ENCODE measurements at places on chromosomes 1 and 21.

- no peak for DNase-seq
These were observed 4.2 kb upstream of the PTPN22 start for GRCh38 chr1:113875714-113876113.

DNA sequence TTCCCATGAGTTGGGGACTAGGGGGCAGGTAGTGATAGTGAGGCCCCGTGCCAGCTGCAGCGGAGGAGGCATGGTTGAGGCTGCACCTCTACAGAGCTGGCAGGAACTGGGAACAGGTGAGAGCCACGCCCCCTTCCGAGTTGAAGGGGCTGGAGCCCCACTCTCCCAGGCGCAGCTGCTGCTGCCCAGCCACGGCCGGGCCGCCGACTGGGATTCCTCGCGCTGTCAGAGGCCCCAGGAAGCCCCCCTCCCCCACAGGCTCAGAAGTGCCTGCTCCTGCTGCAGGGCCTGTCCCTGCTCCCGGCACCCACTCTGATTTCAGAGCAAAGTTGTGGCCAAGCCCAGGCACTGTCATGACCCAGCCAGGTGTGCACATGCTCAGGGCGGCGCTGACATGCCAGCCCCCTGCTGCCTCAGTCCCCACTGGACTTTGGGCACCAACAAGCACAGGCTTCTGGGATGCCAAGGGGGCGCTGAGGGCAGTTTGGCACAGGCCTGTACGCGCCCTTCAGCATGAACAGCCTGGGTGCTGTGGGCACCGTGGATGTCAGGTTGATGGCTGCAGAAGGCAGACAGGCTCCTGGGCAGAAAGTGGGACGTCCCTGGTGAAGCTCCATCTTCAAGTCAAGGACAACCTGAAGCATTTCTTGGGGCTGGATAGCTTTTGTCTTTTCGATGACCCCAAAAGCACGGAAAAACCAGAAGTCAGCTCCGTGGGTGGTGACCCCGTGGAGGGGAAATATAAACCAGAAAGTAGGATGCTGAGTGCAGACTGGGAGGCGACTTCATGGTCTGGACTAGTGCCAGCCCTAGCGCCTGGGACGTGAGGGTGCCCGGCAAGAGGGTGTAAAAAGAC, 121.5 kb downstream of the SIM2 start:
- DNase-seq = no peak

DNA sequence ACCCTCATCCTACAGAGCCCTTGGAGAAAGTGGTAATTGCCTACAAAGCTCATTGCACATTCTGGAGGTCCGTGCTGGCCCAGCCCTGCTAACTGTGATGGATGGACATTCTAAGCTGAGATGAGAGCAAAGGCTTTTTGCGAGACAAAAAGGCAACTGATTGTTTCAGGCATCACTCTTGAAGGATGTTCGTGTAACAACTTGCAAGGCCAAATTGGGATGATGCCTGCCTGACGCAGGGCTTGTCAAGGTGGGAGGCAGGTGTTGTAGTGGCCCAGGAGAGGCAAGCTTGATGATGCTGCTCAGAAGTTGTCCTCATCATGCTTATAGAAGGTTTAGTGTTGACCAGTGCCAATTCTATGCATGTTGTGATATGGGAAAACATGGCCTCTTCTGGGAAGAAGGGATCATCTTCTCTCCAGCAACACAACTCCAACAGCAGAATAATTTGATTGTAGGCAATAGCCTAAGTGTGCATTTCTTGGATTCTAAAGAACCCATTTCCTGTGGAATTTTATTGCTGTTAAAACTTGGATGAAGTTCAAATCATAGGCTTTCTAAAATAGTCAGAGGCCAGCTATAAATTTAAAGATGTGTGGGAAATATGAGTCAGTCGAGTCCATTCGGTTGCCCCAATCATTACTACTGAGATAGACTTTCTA, 102.5 kb upstream of the COA6 start:
- no peak for DNase-seq

DNA sequence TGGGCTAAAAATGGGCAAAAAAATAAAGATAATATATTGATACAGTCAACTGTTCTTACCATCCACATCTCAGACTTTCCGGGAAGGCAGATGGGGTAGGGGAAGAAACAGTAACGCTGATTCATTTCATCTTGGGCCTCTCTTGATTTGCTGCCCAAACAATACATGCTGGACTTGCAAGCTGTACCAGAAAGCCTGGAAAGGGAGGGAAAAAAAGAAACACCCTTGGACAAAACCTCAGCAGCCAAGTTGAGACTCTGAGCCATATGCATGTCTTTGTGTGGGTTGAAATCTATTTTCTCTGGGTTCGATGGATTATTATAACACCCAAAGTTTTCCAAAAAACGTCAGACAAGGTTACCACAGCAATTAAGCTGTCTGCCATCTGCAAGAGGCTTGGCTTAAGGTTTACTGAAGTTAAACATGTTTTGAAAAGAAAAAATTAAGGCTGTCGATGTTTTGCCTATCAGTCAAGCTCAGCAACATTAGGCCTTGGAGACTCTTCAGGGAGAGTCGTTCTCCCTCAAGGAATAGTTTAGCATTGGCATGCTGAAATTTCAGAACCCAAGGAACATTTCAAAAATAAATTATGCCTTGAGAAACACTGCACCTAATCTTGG, 71.2 kb downstream of the PSMG1 start:
- no peak for DNase-seq

- DNase-seq = no peak
These were observed 82.1 kb downstream of the ROR1 start for GRCh38 chr1:63855942-63856341.

- DNase-seq = no peak
These were observed 123.4 kb upstream of the CSF3R start for GRCh38 chr1:36605942-36606640.

DNA sequence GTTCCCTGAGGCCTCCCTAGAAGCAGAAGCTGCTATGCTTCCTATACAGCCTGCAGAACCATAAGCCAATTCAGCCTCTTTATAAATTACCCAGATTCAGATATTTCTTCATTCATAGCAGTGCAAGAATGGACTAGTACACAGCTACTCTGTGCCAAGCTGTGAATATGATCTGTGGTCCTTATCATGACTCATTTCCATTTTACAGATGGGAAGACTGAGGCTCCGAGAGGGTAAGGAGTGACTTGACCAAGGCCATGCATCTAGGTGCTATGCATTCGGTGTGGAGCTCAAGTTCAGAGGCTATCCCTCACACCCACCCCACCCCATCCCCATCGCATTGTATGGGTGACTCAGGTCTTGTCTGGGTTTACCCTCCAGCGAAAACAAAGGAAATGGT, 52.3 kb upstream of the DISP3 start:
- DNase-seq = no peak

DNA sequence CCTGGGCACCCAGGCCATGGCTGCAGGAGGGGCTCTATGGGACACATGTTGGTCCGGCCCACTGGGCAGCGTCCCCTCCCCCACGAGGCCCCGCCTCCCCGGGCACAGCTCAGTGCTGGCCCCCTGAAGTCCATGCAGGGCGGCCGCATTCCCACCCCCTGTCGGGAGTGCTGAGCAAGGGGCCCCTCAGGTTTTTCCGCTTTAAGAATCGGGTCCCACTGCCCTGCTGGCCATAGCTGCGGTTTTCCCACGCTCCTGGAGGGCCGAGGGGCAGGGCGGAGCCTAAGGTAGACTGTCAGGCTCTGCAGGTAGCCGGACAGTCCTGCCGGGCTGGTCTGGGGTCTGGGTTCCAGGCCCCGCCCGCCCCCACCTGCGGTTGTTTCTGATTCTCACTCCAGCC, 43.5 kb upstream of the CCDC27 start:
- no peak for DNase-seq

DNA sequence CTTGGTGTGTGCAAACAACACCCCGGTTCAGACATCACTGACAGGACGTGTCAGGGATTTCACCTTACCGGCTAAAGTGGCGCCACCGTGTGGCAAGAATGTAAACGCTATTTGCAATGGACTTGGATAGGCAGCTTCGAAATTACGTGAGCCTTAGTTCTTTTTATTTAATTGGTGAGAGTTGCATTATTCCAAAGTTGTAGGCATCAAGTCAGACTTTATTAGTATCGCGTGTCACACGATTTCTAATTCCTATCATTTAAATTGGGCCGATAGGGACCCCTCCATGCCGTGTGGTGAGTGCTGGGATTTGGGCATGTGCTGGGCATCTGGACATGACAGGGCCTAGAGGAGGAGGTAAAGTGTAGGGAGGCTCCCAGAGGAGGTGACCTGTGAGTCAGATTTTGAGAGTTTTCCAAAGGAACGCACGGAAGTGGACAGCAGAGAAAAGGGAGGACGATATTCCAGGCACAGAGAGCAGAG, 14.5 kb upstream of the CPT2 start:
- DNase-seq = peak; percentile 31

- DNase-seq = no peak
These were observed 37.8 kb downstream of the XCL1 start for GRCh38 chr1:168614235-168614634.

- DNase-seq = no peak
These were observed 45.5 kb downstream of the MAN1C1 start for GRCh38 chr1:25662061-25662460.

DNA sequence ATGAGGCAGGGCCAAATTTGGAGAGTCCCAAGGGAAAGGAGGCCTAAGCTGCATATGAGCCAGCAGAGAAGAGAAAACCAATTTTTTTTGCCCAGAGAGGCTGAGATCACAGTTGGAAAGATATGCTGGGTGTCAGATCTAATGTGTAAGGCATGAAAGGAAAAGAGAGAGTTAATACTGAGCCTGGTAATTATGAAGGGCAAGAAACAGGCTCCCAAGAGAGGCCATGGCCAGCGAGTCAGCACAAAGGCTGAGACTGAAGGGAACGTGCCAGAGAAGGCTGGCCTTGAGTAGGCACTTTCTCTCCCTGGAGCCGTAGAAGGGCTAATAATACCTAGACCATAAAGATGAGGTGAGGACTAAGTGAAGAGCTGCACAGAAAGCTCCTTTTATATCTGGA, 31.8 kb upstream of the BEND5 start:
- DNase-seq = no peak

- DNase-seq = no peak
These were observed 14.6 kb upstream of the TMEM61 start for GRCh38 chr1:54965624-54966340.

- no peak for DNase-seq
These were observed 103.8 kb downstream of the ADSS2 start for GRCh38 chr1:244347942-244348341.

GRCh38 chr1:44407430-44408211, 2.6 kb downstream of the RNF220 start:
- DNase-seq = no peak

GRCh38 chr1:2279817-2280216, 51.7 kb downstream of the SKI start:
- no peak for DNase-seq

DNA sequence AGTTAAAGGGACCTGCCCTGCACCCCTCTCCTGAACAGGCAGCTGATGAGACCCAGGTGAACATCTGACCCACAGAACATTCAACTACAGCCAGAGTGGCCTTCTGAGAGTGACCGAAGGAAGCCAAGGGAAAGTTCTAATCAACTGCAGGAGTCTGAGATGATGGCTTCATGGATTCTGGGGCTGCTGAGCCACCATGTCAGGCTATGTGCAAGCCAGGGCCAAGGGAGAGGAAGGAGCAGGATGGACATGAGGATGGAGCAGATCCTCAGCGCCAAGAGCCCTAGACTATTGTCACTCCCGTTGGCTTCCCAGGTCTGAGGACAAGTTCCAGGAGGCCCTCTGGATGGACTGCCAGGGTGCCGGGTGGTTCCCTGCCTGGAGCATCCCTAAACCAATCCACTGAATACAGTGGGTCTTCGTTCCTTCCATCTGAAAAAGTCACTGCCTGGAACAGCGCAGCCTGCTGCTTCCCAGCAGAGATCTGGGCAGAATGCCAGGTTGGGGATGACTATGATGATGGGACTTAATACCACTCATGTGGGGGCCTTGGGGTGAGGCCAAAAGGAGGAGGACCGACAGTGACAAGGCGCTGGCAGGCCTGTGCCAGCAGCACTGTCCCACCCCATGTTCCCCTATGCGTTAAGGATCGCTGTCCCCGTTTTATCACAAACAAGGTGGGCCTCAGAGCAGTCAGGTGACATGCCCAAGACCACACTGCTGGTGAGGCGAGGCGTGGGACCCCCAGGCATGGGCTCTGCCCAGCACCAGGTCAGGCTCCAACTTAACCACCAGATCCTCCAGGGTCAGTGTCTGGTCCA, 19.8 kb downstream of the SPOCD1 start:
- no peak for DNase-seq

GRCh38 chr1:84726593-84727499, 36.6 kb upstream of the SSX2IP start:
- no peak for DNase-seq

- no peak for DNase-seq
These were observed 1077.3 kb downstream of the KCNT2 start for GRCh38 chr1:195530961-195531360.

- no peak for DNase-seq
These were observed 152.7 kb upstream of the RUNX1 start for GRCh38 chr21:35201799-35202198.

GRCh38 chr1:116676291-116676690, 8.8 kb upstream of the IGSF3 start:
- no peak for DNase-seq

GRCh38 chr21:38277501-38278131, 20.8 kb downstream of the KCNJ15 start:
- DNase-seq = no peak

GRCh38 chr1:54017979-54018378, at the start of gene LDLRAD1:
Gene LDLRAD1 (minus strand): TSS chr1:54018186. CDS start chr1:54018112, 74 bp downstream.
- no peak for DNase-seq

- no peak for DNase-seq
These were observed 36.6 kb downstream of the HUNK start for GRCh38 chr21:31909153-31910073.

- no peak for DNase-seq
These were observed 6.1 kb upstream of the RNF223 start for GRCh38 chr1:1080122-1080757.

DNA sequence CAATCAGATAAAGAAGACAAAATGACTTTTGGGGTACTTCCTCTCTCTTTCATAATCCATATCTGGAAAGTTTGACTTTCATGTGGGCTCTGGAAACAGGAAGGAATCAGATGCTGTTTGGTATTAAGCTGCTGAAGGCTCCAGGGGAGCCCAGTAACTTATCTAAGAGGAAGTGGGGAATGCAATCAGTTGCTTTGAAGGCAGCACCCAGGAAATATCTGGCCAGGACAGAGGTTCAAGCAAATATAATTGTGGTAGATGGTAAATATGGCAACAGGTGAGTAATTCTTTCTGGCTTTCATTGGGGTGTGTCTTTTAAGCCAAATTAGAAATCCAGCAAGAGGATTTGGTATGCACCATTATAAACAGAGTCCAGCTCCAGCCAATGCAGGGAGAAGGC, 44.4 kb downstream of the COLGALT2 start:
- DNase-seq = no peak

DNA sequence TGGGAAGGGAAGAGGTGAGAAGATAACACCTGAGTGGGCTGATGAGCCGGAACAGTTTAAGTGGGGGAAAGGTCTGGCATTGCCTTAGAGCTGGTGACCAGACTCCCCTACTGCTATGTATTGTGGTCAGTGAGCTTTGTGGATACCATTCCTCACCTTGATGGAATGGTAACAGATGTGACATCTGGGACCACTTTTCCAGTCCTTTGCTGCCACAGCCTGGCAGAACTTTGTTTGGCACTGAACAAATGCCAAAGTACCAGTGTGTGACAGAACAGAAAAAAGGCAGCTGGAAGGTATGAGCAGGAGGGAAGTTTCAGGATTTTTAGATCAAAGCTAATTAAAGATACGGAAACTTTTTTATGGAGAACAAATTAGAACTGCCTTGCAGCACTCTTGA, 6.2 kb downstream of the MED8 start:
- DNase-seq = no peak

All from stimulated activated CD4-positive, alpha-beta T cell treated with anti-CD3 and anti-CD28 coated beads, TNF-alpha, amount 100 ng/mL, for 1 hour (primary cell).